ENCODE measurements at places on chromosomes 4 and X. TPM values are rescaled to one million over a fixed set of nuclear protein-coding genes. Genes with fewer than 3 reads are reported as not detected.

LIMCH1 gene
- 101 TPM for polyA plus RNA-seq

WAS gene
- 4.0 TPM for polyA plus RNA-seq

GRCh38 chr4:126486377-126486776, 1146.4 kb upstream of the INTU start:
- DNase-seq, result no peak

TRIML2 gene
- not detected for polyA plus RNA-seq

FRAS1 gene
- 84.7 TPM for polyA plus RNA-seq

- no peak for DNase-seq
These were observed 15.6 kb downstream of the DOK7 start for GRCh38 chr4:3478446-3479357.

FAM236C gene
- not detected for polyA plus RNA-seq

UCHL1 gene
- polyA plus RNA-seq, result 105 TPM

GRCh38 chr4:15702941-15703403, at the start of gene BST1:
Gene BST1, plus strand, starts transcription at chr4:15703065. Its CDS starts 80 bp downstream, at chr4:15703145.
- peak; percentile 62 for DNase-seq

DNA sequence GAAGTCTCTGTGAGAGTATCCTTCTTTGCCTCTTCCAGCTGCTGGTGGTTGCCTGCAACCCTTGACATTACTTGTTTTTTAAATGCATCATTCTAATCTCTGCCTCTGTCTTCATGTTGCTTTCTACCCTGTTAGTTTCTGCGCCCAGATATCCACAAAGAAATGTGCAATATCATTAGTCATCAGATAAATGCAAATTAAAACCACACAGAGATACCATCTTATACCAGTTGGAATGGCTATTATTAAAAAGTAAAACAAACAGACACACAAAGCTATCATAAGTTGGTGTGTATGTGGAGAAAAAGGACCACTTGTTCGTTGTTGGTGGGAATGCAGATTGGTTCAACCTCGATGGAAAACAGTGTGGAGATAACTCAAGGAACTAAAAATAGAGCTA, 517.4 kb downstream of the FAT4 start:
- no peak for DNase-seq

DNA sequence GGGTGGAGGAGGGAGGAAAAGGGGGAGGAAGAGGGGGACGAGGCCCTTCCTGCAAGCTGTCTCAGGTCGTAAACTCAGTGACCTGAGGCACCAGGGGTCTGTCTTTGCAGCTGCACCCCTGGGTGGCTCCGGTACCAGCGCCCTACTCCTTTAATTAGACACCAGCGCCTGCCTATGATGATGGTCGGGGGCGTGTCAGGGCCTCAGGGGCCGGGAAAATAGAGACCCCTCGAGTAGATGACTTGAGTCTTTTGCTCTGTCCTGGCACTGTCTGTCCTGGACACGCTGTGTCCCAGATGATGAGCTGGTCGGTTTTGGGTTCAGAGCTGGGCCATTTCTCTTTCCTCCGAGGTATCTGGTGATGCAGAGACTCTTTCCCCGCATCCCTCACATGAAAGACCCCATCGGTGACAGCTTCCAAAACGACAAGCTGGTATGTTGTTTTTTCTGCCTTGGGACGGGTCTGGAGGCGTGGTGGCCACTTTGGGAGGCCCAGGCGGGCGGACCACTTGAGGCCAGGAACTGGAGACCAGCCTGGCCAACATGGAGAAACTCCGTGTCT, 11.2 kb downstream of the SLC25A6 start:
- no peak for DNase-seq

MTMR8 gene
- polyA plus RNA-seq, result 2.8 TPM

- DNase-seq, result no peak
These were observed 64.7 kb downstream of the NBDY start for GRCh38 chrX:56793521-56794320.

EBP gene
- polyA plus RNA-seq, result 82.4 TPM

AREG gene
- polyA plus RNA-seq, result not detected

- DNase-seq, result no peak
These were observed 18.4 kb upstream of the LDB2 start for GRCh38 chr4:16916719-16917337.

DNA sequence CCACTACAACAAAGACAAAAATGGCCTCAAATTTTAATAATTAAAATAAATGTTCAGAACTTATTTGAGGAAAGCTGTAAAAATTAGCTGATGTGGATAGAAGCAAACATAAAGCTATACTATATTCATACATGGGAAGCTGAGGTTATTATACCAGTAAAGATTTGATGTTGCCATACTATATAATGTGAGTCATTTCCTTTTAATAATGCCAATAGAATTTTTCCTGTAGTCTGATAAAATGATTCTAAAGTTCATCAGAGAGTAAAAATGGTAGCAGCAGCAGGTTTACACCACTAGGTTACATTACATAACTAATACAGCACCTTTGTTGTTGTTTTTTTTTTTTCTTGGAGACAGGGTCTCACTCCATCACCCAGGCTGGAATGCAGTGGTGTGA, 45.5 kb upstream of the CYP2U1 start:
- no peak for DNase-seq

DNA sequence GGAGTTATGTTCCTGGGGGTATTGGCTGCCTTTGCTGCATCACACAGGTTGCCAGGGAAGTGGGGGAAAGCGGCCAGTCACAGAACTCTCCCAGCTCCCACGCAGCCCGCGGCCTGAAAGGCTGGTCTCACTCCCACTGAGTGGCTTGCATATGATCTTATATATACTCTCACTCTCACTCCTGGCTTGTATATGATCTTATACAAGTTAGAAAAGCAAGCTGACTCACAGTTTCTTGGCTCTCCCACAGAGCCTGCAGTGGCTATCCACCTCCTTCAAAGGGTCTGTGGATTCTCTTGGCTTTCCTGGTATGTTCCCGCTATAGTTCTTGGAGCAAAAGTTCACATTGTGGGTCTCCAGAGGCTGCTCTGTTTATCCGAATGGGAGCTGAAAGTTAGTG, 833.5 kb upstream of the GALNTL6 start:
- DNase-seq, result no peak

DNA sequence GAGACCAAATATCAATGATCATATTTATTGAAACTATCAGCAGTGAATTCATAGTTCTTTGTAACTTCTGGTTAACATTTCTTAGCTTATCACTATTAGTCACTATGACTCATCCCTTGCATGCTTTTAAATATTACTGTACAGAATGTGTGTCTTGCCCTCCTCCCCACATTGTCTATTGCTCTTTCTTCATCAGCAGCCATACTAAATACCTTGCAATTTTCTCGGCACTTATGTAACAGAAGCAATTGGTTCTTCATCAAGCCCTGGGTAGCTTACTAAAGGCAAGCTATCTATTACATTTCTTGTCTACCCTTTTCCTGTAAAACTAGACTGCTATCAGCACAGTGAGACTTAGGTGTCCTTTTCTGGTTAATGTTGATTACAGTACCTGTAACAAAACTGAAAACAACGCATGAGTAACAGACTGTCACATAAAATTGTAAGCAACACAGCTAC, 8.2 kb downstream of the KLHL4 start:
- no peak for DNase-seq

FAM47E gene
- 9.3 TPM for polyA plus RNA-seq

DNA sequence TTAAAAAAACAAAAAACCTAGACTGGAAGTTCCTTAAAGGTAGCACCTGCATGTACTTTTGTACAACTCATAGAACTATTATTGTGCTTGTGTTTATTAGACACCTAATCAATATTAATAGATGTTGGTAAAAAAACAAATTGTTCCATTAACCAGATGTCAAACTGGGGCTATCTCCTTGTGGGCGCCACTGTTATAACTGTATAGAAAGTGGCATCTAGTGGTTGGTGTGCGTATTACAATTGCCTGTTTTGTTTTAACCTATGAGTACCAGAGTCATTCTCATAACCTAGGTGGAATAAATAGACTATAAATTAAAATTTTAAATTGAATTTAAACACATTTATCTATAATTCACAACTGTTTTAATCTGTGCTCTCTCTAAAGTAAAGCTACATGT, 97.4 kb downstream of the COL4A5 start:
- DNase-seq, result peak; percentile 7

NWD2 gene
- 0.31 TPM for polyA plus RNA-seq

Data from renal pelvis (tissue), 12 donors.